ENCODE measurements at places on chromosomes 1 and 21.

- no peak for DNase-seq
Measured at GRCh38 chr1:105204836-105205371, 1455.2 kb downstream of the AMY1C start.

- no peak for DNase-seq
Measured at GRCh38 chr1:31434101-31434871, 21.3 kb downstream of the SERINC2 start.

- no peak for DNase-seq
Measured at GRCh38 chr1:79089946-79090345, 83.4 kb upstream of the ADGRL4 start.

DNA sequence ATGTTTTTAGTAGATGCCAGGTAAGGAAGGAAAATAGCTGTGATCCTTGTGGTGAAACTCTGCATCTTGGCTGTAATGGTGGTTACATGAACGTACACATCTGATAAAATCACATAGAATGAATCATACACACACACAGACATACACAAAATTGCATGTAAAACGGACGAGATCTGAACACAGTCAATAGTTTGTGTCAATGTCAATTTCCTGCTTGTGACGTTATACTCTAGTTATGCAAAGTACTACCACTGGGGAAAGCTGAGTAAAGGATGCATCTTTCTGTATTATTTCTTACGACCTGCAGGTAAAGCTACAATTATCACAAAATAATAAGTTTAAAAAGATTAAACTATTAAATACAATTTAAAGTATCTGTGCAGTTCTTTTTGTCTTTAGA is 493.7 kb upstream of the ZP4 start:
- no peak for DNase-seq

- DNase-seq = no peak
Measured at GRCh38 chr1:205980237-205980870, 22.8 kb downstream of the RAB7B start.

GRCh38 chr1:159803956-159804689 is 2.0 kb downstream of the FCRL6 start:
- DNase-seq = no peak

- no peak for DNase-seq
Measured at GRCh38 chr1:246068217-246068512, 438.9 kb downstream of the SMYD3 start.

Data from NCI-H1092 treated with DMSO at 0.1 percent for 48 hours (cell line).